Esophagus muscularis mucosa (tissue), 4 donors: ENCODE measurements at places on chromosomes 1 and 21. TPM values are rescaled to one million over a fixed set of nuclear protein-coding genes. Genes with fewer than 3 reads are reported as not detected.

The CYP4A22 gene
- 0.46 TPM for total RNA-seq

GRCh38 chr1:218250492-218250891 is 34.6 kb upstream of the RRP15 start:
- no peak for DNase-seq

The MRPS6 gene
- 40.1 TPM for total RNA-seq

DNA sequence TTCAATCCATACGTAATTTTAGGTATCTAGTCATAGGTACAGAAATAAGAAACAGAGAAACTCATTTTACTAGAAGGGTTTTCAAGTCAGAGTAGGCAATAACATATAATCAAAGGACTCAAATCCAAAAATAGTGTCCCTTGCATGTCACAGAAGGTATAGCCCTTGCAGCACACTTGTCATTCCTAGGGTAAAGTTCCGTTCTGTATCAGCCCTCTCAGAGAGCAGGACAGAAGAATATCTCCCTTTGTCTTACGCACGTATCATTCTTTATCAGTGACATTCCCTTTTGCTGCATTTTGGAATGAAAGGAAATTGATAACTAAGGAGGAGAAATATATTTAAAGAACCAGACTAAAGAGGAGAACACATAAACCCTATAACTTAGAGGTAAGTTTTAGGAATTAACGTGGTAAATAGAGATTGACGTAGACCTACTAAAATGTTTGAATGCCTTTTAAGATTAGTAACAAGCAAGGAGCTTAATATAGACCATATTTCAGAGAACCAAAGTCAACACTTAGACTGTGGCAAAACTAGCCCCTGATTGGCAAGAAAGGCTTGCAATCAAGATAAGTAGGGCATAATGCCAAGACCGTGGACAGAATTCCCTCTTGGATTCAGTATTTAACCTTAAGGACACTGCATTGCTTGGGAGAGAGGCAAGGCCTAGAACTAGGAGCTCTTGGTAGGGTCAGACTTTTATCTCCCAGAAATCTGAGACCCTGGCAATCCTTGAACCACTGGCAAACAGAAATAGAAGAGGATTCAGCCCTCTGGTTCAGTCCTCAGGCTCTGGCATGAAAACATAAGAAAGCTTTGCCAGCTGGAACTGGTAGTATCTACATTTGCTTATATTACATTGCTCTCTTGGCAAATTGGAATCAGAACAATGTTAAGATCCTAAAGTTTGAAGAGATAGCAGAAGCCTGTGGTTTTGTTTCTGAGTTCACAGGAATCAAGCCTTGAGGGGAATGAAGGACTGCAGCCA is 232.1 kb downstream of the ASTN1 start:
- DNase-seq, result no peak

The OR2T10 gene
- total RNA-seq, result not detected

DNA sequence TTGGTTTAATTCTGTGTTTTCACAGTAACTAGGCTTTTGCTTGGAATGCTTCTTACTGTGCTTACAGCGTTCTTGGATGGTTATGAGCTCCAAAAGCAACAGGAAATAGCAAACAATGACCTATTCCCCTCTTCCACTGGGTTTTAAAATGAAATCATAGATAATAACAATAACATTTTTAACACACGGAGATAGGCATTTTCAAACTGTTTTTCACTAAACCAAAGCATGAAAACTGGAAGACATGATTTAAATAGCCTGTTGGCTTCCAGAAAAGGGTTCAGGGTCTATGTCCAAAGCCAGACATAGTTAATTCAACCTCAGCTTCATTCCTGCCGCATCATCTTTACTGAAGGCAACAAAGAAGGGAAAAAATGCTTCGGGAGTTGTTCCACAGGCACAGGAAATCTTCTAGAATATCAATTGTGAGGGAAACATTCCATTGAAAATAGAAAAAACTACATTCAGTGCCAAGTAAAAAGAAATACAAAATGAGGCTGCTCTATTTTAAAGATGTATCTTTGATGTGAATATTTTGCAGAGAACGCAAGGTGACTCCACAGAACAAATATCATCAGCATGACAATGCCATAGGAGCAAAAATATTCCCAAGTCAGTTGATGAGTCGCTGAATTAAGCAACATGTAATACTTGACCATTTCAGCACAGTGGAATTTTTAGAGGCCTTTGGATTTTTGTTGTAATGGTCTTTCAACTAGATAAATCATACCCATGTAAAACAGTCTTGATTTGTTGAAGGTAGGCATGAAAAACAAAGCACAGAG is 80.7 kb downstream of the NID1 start:
- no peak for DNase-seq

- no peak for DNase-seq
Measured at GRCh38 chr21:39651206-39651605, 38.5 kb downstream of the B3GALT5 start.

DNA sequence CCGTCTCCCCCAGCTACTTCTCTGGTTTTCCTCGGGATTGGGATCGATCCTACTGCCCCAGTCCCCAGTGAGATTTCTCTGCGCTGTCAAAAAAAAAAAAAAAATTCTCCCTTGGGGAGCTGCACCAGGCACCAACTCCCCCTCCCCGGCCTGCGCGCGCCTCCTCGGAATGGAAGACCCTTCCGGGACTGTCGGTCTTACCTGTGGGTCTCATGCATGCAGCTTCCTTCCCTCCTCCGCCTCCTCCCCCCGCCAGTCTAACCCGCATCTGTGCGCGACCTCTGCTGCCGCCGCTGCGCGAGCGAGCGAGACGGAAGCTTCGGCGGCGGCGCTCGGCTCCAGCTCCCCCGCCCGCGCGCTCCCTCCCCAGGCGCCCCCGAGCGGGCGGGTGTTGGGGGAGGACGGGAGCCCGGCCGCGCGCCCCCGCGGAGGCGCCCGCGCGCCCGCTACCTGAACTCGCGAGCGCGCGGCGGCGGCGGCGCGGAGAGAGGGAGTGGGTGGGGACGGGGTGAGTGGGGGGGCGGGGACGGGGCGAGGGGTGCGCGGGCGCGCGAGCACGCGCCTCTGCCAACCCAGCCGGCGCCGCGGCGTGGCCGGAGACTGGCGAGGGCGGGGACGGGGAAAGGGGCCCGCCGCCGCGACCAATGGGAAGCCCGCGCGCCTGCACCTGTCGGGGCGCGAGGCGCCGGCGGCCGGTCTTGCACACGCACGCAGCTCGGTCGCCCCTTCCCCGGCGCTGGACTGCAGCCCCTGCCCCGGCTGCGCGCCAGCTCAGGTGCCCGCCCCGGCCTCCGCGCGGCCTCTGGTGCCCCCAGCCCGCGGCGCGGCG is at the start of gene SUSD4:
Gene SUSD4, minus strand, starts transcription at position 321 of the 829 bp plus-strand sequence. CDS start 751 bp downstream, outside the sequence.
- DNase-seq, result no peak

- DNase-seq, result no peak
Measured at GRCh38 chr1:94592571-94592920, 51.0 kb upstream of the F3 start.

The ALX3 gene
- not detected for total RNA-seq

- no peak for DNase-seq
Measured at GRCh38 chr1:228242409-228242808, 34.6 kb downstream of the OBSCN start.
